Neuronal stem cell (in vitro differentiated cells): ENCODE measurements at places on chromosomes 12 and 14.
A peak's percentile ranks its signal among the peaks of the same experiment; 100 is the strongest.

DNA sequence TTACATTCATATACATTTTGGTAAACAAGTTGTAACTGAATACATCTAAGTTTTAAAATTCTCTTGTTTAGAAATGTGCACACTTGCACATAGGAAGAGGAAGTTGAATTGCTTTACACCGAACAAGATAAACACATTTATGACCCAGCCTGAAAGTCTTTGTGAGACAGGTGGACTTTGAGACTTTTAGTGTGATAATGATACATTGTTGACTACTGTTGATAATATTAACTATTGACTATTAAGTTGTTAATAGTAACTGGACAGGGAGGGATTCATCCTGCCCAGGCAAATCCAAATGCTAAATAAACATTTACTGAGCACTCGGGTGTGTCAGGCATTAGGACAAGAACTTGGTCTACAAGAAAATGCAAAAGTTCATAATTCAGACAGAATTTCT is 68.0 kb downstream of the AVPR1A start:
- DNase-seq, result no peak

DNA sequence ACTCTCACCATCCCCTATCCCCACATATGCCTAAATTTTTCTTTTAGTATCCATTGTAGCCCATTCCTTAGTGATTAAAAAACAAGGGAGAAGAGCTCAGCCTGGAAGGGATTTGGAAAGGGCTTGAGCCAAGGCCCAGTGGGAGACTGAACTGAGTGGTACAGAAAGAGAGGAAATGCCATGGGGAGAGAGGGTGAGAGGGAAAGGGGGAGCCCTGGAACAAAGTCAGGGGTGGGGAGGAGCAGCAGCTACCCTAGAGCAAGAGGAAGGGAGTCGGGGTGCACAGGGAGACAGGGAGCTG is 2.6 kb upstream of the ATN1 start:
- DNase-seq, result no peak

DNA sequence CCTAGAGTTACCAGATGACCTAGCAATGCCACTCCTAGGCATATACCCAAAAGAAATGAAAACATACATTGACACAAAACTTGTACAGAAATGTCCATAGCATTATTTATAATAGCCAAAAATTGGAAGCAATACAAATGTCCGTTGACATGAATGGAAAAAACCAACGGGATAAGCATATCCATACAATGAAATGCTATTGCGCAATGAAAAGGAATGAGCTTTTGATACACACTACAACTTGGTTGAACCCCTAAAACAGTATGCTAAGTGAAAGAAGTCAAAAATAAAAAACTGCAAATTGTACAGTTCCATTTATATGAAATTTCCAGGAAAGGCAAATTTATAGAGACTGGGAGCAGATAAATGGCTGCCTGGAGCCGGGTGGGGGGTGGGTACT is 90.6 kb upstream of the G2E3 start:
- DNase-seq, result no peak

GRCh38 chr12:3698218-3698974 is 54.5 kb downstream of the CRACR2A start:
- DNase-seq, result no peak

DNA sequence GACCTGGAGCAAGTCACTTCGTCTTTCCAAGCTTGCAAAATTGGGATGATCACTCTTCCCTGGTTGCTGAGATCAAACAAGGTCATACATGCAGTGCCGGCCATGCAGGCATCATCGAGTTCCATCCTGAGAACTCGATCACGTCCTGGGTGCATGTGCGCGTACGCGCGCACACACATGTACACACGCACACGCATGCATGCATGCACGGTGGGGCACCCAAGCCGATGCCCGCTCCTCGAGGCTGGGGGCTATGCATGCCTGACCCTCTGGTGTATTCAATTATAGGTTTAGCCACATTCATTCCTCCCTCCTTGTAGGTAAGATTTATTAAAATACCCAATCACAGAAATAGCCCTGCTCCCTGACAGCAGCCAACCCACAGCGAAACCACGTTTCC is 26.0 kb downstream of the MMAB start:
- DNase-seq, result no peak

DNA sequence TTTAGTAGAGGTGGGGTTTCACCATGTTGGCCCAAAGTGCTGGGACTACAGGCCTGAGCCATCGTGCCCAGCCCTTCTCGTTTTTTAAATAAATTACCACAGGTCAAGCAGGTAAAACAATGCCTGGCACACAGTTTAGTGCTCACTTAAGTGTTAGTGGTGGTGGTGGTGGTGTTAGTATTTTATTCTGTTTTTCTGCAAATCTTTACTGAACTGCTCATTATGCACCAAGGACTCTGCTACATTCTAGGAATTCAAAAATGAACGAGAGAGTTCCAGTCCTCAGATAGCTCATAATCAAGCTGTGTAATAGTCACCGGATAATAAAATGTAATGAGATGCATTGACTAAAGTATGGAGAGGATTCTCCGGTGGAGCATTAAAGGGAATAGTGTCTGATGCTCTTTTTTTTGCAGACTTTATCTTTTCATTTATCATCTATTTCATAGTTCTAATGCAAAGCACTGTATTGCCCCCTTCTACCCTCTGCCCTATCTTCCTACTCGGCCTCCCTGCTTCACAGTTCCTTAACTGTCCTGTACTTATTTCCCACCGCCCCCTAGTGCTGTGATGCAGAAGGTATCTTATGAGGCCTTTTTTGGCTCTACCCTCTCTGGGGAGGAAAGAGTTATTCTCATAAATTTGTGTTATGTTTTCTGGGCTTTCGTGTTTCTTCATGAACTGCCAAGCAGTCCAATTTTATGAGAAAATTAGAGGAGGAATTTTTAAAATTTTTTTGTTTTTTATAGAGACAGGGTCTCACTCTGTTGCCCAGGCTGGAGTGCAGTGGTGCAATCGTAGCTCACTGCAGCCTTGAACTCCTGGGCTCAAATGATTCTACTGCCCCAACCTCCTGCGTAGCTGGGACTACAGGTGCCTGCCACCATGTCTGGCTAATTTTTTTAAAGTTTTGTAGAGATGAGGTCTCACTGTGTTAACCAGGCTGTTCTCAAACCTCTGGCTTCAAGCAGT is 1.0 kb downstream of the ITFG2 start:
- no peak for DNase-seq

DNA sequence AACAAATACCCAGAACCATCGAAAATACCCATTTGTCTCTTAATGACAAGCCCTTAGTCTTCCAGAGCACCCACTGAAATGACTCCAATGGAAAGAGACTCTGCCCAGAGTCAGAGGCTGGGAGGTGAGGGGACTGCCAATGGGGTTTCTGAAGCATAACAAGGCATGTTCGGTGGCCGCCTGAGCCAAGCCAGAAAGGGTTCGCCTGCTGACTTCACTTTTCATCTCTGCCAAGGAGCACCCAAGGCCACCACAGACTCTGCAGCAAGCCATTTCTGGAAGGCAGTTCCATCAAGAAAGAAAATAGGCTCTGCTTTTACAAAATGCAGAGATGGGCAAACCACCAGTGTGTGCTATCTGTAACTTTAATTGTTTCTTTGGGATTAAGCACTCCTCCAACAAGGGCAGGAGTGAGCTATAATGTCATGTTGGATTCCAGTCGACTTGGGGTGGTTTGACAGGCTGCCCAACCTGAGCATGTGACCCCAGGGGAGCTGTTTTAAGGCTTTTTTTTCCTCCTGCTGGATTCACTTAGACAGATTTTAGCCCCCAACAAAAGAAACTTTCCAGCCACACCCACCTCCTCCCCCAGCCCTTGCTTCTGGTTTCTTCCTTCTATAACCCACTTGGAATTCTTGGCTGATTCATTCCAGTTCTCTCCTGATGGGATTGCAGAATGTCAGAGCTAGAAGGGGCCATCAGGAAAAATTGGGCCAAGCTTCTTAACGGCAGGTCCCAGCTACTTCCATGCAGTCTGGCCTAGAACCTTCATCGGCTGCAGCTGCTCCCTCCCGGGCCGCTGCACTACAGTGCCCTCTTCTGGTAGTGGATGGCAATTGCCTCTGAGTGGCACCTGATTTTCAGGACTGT is 24.1 kb downstream of the CKAP4 start:
- DNase-seq, result peak; percentile 75

GRCh38 chr12:132393991-132394949 is 64.9 kb upstream of the GALNT9 start:
- DNase-seq, result no peak

- no peak for DNase-seq
These were observed 142.5 kb downstream of the TMX1 start for GRCh38 chr14:51382506-51382905.

GRCh38 chr12:76026643-76027063 is 4.9 kb downstream of the PHLDA1 start:
- DNase-seq, result no peak

GRCh38 chr14:32021341-32021740 is 55.8 kb upstream of the ARHGAP5 start:
- DNase-seq, result no peak

GRCh38 chr14:56720703-56721460 is 89.4 kb downstream of the OTX2 start:
- DNase-seq, result no peak

DNA sequence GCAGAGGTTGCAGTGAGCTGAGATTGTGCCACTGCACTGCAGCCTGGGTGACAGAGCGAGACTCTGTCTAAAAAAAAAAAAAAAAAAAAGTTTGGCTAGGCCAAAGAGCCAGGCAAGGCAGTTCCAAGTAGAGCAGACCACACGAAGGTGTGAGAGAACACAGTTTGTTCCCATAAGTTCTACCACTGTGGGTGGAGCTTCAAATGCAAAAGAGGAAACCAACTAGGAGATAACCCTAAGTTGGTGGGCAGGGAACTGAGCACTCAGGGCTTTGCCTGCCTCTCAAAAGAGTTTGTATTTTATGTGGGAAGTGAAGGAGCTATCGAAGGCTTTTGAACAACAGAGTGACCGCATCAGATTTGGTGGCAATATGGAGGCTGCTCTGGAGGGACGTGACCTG is 15.1 kb downstream of the SOCS2 start:
- DNase-seq, result no peak

- DNase-seq, result no peak
These were observed 58.7 kb upstream of the CCND2 start for GRCh38 chr12:4214877-4215228.

DNA sequence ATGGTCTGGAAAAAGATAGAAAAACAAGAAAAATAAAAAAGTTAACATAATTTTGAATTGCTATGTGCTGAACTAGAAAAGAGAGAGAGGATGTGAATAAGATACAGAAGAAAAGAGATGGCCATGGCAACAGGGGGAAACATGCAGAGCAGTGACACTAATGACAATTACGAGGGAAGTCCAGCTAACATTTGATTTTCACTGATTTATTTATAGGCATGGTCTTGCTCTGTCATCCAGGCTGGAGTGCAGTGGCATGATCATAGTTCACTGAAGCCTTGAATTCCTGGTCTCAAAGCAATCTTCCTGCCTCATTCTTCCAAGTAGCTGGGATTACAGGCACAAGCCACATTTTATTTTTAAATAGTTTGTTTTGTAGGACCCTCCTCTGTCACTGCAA is 1.8 kb downstream of the OR6C74 start:
- DNase-seq, result no peak

DNA sequence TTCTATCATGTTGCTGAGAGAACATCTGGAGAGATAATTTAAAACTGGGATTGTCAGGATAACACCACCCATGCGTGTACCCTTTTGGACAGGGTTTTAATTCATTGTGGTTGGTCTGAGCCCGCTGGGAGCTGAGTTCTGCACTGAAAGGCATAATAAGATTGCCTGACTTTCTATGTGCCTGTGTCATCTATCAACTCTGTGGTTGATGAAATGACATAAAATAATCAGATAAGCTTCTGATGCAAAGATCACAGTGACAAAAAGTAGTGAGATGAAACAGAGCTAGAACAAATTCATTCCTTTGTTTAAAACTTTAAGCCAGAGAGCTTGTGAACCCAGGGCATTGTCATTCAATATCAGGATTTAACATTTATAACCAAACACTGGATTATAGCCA is 98.7 kb downstream of the BBS10 start:
- no peak for DNase-seq

DNA sequence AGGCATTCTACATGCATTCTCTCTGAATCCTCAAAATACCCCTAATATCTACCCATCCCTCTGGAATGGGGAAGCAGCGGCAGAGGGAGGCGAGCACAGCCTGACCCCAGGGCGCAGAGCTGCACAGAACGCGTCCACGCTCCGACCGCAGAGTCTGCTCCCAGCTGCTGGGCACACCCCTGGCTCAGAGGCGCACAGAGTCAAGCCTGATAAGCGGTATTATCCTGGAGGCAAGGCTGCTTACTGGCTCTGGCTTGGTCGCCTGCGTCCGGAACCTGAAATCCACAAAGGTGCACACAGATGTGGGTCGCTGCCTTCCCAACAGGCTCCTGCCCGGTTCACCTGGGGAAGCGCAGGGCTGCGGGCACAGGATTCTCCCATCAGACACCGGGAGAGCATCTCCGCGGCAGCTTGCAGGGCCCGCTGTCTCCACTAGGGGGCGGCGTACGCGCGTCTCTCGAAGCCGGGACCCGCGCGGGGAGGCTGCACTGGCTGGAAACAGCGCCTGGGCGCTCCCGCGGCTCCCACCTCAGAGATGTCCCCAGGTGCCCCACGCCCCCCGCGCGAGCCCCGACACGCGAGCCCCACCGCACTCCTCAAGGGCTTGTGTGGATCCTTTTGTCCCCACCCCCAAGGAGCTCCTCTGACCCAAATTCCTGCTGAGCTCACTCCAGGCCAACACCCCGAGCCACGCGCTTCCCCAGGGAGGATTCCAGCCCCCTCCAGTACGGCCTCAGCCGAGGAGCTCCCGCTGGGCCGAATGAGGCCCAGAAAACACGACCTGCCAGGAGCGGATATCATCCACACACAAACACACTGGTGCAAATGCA is 120.1 kb upstream of the FZD10 start:
- DNase-seq, result peak; percentile 57

DNA sequence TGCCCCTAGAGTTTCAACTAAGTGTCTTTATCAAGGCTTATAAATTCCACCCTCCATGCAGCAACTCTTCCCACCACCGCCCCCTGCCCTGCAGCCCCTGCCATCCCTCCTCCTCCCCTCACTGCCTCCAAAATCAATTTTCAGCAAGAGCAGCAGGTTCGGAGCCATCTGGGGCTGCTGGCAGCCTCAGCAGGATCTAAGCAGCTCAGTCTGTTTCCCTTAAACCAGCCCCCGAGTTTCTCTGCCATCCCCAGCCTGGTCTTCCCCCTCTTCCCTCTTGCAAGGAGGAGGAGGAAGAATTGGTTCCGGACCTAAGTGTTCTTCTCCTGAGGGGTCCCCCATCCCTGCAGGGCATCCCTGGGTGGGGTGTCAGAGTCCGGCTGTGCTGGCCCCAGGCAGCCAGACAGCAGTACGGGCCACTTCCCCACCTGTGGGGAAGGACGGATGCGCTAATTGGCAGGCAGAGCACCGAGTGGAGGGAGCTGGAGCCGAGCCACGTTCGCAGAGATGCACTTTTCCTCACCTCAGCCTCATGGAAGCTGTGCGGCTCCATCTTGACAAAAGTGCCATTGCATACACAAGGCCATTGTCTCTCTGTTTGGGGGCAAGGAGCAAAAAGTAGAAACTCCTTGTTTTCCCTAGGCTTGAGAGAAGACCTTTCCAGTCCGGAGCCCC is 189.3 kb downstream of the KCNA5 start:
- DNase-seq, result no peak

- no peak for DNase-seq
These were observed 4.0 kb downstream of the PFKM start for GRCh38 chr12:48123169-48123568.

GRCh38 chr14:100325231-100325632 is 2.1 kb downstream of the SLC25A47 start:
- DNase-seq, result no peak
